ENCODE measurements at places on chromosomes 3 and 15.

- no peak for DNase-seq
These were observed 161.6 kb upstream of the PDZRN3 start for GRCh38 chr3:73786321-73786807.

- DNase-seq = no peak
These were observed 33.2 kb downstream of the TUBGCP4 start for GRCh38 chr15:43404130-43404529.

GRCh38 chr3:139830817-139831216, 104.2 kb upstream of the CLSTN2 start:
- no peak for DNase-seq

DNA sequence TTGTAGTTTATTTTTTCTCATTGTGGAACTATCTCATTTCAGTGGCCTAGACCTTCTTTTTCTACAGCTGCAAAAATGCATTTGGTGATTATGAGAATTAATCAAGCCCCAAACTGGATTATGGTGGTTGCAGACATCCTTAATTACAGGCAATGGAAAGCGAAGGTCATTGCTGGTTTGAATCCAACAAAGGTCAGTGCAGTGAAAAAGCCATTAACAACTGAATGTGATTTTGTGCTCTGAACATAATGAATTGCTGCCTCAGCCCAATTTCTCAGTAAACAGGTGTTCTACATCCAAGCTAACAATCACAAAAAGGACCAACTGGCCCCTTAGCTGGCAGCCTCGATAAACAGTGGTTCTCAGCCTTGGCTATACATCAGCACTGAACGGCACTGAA, 260.1 kb upstream of the DPPA4 start:
- DNase-seq = no peak

DNA sequence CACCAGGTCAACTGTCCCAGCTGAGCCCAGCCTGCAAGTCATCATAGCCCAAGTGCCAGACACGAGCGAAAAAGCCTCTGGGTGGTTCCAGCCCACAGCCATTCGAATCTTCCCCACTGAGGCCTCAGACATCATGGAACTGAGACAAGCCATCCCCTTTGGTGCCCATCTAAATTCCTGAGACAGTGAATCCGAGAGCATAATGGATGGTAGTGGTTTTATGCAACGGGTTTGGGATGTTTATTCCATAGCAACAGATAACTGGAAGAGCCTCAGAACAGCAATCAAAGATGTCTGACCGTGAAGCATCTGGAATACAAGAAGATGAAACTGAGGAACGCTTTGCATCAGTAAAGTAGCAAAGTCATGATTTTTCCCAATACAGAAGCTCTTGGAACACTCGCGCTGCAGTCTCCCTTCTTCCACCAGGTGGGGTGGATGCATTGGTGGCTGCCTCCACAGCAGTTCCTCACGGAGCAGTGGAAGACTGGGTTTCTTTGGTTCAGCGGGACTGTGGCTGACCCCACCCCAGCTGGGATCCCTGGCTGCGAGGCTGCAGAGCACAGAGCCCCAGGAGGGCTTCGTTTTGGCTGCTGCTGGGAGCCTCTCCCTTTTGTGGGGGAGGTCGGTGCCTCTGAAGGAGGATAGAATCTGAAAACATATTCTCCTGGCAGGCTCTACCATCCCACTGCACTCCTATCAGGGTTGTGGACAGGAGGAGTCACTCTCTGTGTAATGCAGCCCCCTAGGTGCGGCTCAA, 26.4 kb upstream of the PDE8A start:
- DNase-seq = peak; percentile 36

GRCh38 chr3:134239538-134239937, 11.1 kb downstream of the RYK start:
- DNase-seq = no peak

DNA sequence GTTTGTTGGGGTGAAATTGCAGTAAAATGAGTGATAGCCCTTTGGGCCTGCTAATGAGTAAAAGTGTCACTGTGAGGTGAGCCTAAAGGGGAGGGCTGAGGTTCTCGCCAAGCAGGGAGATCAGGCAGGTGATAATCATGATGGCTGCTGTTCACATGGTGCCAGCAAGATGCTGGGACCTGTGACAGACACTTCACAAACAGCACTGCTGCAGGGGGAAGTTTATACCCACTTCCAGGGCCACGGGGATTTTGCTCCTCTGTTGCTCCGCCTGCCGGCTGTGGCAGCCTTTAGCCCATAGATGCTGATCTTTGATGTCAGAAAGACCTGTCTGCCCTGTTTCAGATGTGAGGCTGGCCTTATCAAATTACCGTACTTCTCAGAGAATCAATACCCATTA, 96.7 kb downstream of the SV2B start:
- no peak for DNase-seq

- DNase-seq = no peak
These were observed 23.2 kb downstream of the ZNF148 start for GRCh38 chr3:125351814-125352456.

- no peak for DNase-seq
These were observed 251.1 kb downstream of the TJP1 start for GRCh38 chr15:29570948-29571791.

DNA sequence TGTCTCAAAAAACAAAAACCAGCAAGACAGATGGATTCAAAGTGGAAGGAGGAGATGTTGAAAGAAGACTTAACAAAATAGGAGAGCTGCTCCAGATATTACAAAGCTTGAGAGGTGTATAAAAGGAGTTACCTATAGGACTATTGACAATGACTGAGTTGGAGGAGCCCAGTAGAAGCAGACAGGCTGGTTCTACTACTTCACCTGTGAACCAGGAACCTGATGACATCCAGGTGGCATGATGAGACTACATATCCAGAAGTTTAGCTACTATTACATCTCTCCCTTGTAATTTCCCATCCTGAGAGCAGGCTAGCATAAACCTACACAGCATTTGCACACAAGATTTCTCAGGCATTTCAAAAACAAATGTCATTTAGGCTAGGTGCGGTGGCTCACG, 49.3 kb downstream of the CPEB1 start:
- no peak for DNase-seq

GRCh38 chr3:10192953-10193691, 28.4 kb downstream of the IRAK2 start:
- DNase-seq = peak; percentile 41

DNA sequence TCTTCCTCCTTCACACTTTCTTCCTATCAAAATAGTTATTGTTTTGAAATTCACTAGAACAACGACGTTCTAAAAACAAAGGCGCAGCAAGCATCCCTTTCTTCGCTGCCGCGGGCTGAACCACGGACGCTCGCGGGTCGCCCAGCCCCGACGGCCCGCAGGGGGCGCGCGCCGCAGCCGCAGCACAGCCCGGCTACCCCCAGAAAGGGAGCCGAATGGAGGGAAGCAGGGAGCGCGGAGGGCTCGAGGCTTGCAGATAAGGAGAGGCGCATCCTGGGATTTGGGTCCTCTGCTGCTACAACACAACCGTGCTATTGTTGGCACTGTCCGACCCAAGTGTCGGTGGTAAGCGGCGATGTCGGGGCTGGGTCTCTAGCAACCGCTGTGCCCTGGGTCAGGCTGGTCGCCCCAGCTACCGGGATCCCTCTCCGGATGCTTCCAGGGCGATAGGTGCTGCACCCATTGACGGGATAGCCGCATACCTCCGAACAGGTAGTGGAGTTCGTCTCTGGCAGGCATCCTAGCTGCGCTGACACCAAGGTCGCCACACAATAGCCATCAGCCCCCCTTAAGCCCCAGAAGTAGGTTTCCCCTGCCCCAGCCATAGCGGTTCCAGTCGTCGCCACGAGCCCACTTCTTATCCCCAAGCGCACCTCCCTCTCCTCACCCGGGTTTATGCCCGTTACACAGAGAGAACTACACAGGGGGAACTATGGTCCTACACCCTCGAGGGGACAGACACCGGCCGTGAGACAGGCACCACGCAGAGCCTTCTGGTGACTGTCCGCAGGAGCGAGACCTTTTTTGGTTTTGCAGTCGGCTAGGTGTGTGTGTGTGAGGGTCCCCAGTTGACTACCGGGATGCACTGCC, 6.0 kb downstream of the ONECUT1 start:
- no peak for DNase-seq

DNA sequence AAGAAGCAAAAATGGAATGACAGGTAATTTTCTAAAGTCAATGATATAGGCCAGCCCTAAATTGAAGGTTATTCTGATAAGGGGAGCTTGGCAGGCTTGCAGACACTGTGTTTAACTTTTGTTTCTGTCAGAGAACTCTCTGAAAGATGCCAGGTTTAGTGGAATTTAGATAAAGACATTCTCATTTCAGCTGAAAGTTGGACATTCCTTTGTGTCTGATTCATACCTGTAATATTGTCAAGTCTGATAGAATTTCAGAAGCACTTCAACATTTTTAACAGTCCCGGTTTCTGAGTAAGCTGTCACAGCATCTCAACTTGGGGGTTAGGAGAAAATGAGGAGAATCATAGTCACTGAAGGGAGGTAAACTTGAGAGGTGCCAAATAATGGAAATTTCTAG, 84.0 kb downstream of the DIPK2A start:
- no peak for DNase-seq

DNA sequence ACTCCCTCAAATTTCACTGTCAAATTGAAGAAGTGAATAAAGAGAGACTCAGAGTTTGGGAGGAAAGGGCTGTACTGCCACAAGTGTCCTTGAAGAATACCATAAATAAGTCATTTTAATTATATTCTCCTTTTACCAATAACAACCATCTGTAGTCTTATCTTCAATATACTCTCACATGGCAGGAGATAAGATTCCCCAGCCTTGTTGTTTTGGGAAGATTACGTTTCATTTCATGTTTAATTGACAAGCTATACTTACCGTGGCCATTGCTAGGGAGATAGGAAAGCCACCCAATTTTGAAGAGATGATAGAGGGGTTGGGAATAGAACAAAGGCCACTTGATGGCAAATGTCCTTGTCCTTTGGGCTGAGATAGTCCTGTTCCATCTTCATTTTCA, 2.3 kb downstream of the MINDY4B start:
- DNase-seq = no peak
